ENCODE measurements at places on chromosomes 5 and 9.

DNA sequence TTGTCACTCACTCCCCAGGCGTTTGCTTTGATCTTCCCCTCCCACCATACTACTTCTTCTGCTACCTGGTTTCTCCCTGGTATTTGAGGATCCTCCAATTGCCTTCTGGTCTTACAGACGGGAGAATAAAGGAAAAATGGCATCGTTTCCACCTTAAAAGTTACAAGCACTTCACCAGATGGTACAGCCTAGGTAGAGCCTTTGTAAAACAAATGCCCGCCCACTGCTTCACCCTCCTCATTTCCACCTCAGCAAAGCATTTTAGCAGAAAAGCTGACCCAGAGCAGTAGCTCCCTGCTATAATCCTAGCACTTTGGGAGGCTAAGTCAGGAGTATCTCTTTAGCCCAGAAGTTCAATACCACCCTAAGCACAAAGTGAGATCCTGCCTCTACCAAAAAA lies 5.1 kb upstream of the ANXA2R start:
- DNase-seq: no peak

GRCh38 chr9:88590558-88591146 lies 55.7 kb downstream of the NXNL2 start:
- DNase-seq: no peak

GRCh38 chr9:80885894-80886293 lies 803.5 kb downstream of the TLE1 start:
- peak; percentile 18 for DNase-seq

GRCh38 chr5:65668696-65669095 lies 43.9 kb downstream of the SHLD3 start:
- DNase-seq: no peak

DNA sequence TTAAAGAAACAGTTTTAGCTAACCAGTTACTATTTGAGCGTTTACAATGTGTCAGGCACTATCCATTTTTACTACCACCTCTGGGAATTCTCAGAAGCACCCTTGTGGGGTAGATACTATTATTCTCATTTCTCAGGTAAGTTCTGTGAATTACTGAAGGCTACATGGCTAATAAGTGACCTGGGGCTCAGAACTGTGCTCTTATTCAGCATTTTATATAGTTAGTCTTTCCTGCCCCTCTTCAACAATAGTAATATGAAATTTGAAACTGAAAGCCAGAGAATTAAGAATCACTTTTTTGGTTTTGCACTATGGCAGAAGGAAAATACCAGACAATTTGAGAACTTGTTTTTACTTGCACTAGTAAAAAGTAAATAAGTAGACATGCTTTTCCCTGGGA lies 11.8 kb downstream of the ELL2 start:
- DNase-seq: no peak

DNA sequence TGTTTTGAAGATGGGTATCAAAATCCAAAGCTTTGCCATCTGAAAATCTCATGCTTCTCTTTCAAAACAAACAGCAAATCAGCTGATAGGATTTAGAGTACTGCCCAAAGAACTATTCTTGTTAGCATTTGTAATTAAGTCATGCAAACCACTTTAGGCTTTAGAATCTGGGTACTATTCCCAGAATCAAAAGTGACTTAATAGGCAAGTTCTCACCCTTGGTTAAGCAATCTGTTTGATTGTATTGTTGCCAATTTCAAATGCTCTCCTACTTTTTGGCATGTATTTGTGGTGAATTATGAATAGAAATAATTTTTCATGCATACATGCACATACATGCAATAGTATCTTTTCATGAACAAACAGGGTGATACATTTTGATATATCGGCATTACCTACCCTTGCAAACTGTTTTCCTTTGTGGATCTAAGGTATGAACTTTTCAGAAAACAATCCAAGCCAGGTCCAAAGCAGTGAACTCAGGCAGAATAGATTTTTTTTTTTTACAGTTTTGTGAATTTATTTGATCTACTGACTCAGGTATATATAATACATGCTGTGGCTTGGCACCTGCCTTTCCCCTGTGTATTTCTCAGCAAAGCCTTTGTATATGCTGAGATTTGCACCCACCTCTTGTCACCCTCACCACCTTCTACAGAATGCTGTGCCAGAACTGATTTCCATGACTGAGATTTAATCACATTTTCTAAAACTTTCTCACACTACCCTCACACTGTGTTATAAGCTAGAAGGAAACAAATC lies 9.0 kb downstream of the IL33 start:
- DNase-seq: no peak

- peak; percentile 62 for DNase-seq
Observed at GRCh38 chr5:159515909-159516415, 185.7 kb upstream of the IL12B start.

- DNase-seq: no peak
Observed at GRCh38 chr5:138109463-138110265, 25.8 kb downstream of the WNT8A start.

DNA sequence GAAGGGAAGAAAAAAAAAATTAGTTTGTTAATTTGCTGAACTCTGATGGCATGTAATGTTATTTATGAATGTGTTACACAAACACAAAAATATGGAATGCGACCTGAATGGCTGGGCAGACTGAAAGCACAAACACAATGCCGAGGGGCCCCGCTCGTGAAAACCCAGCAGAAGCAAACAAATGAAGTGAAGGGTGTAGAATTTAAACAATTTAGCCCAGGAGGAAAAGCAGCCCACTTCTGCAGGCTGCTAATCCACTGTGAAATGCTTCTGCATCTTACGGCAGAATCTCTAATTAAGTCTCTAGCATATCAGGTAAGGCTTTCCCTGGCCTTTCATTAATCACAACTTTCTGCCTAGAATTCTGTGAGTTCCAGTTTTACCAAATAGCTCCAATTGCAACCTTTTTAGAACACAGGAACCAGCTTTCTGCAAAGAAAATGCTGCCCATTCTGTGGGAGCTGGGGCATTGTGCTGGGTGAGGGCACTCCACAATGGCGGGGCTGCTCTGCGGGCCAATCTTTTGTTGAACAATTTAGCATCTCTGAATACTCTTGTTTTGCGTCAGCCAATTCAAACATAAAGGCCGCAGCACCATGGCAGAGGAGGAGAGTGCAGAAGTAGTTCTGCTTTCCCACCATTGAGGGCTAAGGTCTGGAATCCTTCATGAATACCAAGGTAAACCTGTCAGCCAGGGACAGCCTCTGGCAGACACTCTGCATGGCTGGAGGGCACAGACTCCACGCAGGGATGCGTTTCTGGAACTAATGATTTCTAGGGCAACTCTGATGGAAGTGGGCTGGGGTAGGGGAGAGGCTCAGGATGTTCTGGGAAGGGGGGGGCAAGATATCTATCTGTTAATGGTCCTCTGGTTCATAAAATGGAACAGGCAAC lies 66.4 kb downstream of the PTCH1 start:
- no peak for DNase-seq

- DNase-seq: no peak
Observed at GRCh38 chr9:109518621-109519335, 20.7 kb upstream of the PTPN3 start.

- DNase-seq: no peak
Observed at GRCh38 chr9:93679536-93680442, 103.4 kb downstream of the PHF2 start.

GRCh38 chr5:150253416-150254208 lies 36.0 kb downstream of the CAMK2A start:
- no peak for DNase-seq

DNA sequence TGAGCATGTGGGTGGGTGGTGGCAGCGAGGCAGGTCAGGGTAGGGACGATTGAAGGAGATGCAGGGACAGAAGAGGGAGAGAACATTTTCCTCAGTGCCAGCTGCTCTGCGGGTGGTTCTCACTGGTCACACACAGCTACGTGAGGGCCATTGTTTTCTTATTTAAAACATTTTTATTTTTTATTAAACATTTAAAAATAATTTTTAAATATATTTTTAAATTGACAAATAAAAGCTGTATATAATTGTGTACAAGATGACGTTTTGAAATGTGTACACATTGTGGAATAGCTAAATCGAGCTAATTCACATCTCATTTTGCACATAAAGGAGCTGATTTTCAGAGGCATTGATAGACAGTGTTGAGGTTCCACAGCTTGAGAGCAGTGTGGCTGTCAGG lies 14.0 kb downstream of the FAM240B start:
- DNase-seq: no peak

DNA sequence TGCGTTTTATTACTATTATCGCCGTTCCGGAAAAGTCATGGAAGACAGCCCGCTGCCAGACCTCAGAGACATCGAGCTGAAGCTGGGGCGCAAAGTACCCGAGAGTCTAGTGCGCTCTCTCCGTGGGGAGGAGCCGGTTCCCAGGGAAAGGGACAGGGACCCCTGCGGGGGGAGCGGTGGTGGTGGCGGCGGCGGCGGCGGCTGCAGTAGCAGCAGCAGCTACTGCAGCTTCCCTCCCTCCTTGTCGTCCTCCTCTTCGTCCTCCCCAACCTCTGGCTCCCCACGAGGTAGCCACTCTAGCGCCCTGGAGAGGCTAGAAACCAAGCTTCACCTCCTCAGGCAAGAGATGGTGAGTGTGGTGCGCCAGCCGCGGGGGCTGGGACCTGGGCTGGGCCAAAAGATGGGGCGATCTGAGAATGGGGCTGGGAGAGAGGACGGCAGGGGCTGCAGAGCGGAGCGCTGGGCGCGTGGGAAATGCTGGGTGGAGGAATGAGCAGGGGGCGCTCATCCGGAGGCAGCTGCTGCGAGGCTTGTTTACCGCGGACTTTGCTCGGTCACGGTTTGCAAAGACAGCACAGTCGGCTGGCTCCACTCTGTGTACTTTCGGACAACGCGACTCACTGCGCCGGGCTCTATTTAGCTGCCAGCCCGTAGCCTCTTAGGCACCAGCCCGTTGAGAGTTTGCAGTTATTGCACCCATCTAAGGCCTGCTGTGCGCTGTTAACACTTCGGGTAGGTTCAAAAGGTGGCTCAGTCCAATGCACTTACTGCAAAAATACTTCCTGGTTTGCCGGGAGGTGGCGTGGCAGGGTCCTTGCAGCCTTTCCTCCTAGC lies 1.1 kb downstream of the LURAP1L start:
- DNase-seq: no peak

GRCh38 chr5:80067531-80068245 lies 32.5 kb downstream of the THBS4 start:
- DNase-seq: no peak

DNA sequence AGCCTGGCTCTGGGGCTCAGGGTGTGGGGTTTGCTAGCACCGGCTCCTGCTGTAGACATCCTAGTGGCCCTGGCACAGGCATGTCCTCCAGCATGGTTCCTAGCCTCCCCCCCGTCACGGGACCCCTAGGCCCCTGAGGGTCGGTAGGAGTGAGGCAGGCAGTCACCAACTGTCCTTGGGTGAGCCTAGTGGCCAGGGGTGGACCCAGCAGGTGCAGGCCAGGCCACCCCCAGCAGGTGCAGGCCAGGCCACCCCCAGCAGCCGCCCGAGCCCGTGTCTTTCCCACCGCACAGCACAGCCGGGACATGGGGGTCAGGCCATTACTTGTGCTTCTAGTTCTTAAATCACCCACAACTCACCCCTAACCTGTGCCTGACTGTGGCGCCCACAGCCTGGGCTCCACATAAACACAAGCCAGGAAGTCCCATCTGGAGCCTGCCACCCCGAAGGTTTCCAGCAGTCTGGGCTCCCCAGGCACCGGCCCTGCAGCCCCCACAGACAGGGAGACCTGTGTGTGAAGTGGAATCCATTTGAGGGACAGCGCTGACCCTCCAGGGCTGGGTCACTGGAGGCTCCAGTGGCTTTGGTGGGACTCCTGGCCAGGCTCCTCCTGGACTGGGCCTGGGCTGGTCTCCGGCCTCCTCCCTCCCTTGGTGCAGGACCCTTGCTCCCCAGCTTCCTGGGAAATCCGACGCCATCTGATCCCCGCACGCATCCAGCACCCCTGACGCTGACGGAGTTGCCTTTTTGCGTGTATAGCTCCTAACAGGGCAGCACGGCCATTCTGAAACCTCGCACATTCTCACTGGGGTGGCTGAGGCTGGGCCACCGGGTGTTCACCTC lies 114.1 kb upstream of the LPCAT1 start:
- no peak for DNase-seq

GRCh38 chr5:160023007-160023907 lies 14.3 kb downstream of the TTC1 start:
- DNase-seq: no peak

DNA sequence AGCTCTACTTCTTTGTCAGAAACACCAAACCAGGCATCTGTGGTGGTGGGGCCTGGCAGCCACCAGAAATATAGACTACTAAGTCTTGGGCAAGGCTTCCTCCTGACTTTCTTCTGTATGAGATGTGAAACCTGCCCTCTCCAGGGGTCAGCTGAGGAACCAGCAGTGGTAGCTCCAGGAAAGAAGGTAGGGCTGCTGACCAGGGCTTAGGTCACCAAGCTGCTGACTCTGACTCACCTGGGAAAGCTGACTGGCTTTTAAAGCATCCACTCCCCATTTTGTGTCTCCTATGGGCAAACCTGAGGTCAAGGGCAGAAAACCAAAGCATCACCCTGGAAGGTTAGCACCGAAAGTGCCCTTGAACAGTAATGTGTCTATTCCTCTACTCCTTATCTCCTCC lies 10.4 kb upstream of the SH3TC2 start:
- no peak for DNase-seq

DNA sequence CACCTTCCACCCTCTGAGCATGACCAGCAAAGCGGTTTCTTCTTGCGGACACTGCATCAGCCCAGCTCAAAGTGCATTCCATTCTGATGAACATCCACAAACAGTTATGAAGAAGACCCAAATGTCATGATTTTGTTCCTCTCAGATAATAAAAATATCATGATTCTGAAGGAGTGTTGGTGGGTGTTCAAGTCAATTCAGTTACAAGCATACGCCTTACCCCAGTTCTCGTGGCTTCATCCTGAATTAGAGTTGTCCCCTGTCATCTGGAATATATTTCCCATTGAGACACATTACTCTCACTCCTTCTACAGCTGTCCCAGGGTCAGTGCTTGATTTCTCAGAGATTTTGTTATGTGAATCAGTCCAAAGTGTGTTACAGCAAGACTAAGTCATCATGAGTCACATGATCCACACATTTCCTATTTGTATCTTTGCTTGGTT lies 325.4 kb downstream of the RFX3 start:
- peak; percentile 25 for DNase-seq

DNA sequence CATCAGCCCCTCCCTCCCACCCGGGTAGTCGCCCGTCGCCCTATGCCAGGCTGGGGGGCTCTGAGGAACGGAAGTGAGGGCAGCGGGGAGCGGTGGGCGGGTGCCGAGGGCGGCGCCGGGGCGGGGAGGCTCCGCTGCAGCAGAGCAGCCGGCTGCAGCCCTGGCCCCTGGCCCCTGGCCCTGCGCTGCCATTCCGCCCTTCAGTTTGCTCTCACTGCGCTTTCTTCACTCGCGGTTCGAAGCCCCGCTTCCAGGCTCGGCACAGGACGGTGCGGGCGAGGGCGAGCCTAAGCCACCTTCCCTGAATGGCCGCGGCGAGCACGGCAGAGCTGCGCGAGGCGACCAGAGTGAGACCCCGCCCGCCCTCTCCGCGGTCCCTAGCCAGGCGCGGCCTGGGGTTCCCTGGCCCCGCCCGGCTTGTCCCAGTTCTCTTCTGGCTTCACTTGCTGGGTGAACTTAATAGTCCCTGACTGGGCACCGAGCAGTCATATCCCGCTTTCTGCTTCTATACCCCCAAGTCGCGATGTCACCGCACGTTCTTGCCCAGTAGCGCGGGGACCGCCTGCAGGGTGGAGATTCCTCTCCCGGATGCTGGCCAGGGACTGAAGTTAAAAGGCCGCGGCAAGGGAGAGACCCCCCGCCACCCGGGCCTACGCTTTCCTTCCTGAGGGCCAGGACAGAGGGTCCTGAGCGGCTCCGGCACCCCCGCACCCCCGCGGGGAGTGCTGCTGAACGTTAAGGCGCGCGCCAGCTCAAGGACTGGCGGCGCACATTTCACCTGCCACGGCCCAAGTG lies 623 bp upstream of the TRIM36 start:
- peak; percentile 52 for DNase-seq

Data from myocyte (in vitro differentiated cells).